Activated naive CD4-positive, alpha-beta T cell (primary cell): ENCODE measurements at places on chromosomes 2 and 18.

GRCh38 chr2:178163395-178163794 lies 30.9 kb upstream of the OSBPL6 start:
- DNase-seq, result no peak

DNA sequence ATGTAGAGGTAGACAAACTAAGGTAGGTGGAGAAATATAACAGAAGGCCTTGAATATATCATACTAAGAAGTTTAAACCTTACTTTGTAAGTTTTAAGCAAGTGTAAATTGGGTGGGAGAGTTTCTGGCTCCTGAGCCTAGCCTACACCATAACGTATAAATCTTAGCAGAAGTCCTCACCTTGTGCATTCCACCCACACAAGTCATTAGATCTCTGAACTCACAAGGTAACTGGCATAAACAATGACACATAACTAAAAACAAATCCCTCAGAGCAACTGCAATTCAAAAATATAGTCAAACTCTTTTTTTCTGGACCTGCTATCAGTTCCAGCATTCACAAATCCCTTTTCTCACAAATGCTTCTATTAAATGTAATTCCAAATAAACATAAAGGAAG lies 9.4 kb downstream of the REV1 start:
- DNase-seq, result no peak

DNA sequence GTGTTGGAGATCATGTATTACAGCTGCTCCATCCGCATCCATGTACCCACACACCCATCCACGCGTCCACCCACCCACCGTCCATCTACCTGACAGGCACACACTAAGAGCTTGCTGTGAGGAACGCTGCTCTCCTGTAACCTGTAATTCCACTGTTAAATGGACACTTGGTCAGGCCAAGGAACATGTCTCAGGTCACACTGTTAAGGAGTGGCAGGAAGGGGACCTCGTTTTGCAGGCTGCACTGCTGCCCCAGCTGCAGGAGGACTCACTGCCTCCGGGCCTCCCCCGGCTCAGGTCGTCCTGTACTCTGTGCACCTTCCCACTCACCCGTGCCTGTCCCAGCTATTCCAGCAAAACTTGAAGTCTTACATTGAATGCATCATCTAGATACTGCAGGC lies 170.5 kb downstream of the EIPR1 start:
- no peak for DNase-seq

DNA sequence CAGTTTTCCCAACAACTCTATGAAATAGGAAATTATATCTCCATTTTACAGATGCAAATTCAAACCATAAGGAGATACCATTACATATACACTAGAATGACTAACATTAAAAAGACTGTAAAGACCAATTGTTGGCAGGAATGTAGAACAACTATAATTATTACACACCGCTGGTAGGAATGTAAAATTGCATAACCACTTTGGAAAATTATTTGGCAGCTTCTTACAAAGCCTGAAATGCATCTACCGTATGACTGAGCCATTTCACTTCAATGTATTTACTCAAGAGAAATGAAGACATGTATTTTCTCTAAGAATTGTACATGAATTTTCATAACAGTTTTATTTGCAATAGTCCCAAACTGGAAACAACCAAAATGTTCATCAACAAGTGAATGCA lies 189.1 kb upstream of the BCL2L11 start:
- no peak for DNase-seq

- no peak for DNase-seq
Observed at GRCh38 chr2:207937823-207938222, 87.5 kb downstream of the PLEKHM3 start.

- no peak for DNase-seq
Observed at GRCh38 chr18:79570266-79571201, 109.1 kb upstream of the CTDP1 start.

- no peak for DNase-seq
Observed at GRCh38 chr2:74573747-74574562, 19.4 kb downstream of the DOK1 start.

- no peak for DNase-seq
Observed at GRCh38 chr2:129888896-129889295, 90.6 kb upstream of the RAB6C start.

- no peak for DNase-seq
Observed at GRCh38 chr2:227472265-227473121, 537 bp downstream of the AGFG1 start.

DNA sequence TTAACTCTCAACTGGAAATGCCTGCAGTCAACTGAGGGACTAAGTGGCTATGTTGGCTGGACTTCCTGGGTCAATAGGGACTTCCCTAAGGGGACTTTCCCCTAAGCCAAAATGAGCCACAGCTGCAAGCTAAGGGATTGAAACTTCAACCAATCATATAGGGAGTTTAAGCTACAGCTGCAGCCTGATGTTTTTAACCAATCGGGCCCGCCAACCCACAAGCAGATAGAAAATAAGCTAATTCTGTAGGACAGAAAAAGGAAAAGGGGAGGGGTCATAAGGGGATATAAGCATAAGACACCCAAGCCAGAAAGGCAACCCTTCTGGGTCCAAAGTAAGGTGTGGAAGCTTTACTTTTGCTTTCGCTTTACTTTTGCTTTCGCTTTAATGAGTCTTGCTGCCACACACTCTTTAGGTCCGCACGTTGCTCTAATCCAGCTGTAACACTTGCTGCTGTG lies 927.5 kb downstream of the ERBB4 start:
- DNase-seq, result no peak

GRCh38 chr2:37476411-37476810 lies 132.0 kb downstream of the QPCT start:
- DNase-seq, result no peak

GRCh38 chr2:234998404-234999211 lies 46.8 kb downstream of the SH3BP4 start:
- no peak for DNase-seq

- DNase-seq, result no peak
Observed at GRCh38 chr2:176109192-176109901, 2.3 kb downstream of the HOXD11 start.

DNA sequence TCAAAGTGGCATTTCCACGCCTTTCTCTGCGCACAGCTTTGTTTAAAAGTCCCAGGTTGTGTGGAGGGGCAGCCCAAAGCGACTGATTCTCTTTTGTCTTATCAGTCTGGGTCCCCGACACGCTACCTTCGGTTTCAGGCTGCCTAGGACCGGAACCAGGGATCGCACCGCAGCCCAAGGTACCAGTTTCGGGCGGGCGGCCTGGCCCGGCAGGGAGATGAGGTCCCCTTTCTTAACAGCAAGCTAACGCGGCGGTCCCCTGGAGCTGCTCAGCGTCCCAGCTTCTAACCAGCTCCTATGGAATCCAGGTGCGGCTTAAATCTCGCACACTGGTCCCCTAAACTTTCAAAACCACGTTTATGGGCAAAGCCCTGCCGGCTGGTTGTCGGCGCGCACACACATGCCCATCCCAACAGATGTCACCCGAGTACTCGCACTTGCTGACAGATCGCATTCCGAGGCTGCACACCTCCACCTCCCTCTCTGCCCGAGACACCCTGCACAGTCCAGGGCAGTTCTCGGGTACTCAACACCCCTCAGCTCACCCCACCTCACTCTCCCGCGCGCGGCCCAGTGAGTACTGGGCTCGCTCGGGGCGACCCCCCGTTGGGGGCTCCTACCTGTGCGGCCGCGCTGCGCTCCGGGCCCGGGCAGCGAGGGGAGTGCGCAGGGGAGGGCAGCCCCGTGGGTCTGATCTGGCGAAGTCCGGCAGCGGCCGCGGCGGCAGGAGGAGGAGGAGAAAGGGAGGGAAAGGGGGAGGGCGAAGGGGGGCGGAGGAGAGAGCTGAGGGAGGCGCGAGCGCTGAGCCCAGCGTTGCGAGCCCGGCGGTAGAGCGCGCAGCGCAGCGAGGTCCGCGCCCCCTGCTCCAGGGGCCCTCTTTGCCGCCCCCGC lies at the start of gene EFEMP1:
Gene EFEMP1 (minus strand): TSS at position 692 of the 891 bp plus-strand sequence. CDS start 1,342 bp downstream, outside the sequence.
- no peak for DNase-seq

GRCh38 chr2:150484461-150485021 lies 2.9 kb downstream of the RND3 start:
- no peak for DNase-seq

- DNase-seq, result no peak
Observed at GRCh38 chr2:239609162-239609561, 208.3 kb upstream of the HDAC4 start.

DNA sequence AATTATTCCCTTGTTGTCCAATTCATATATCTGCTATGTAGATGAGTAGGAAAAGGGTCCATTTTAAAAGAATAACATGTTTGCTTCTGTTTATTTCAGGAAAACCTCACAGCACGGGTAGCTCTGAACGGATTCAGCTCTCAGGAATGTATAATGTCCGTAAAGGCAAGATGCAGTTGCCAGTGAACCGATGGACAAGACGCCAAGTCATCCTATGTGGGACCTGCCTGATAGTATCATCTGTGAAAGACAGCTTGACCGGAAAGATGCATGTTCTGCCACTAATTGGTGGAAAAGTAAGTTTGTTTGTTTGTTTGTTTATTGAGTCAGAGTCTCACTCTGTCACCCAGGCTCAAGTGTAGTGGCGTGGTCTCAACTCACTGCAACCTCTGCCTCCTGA lies 114.6 kb downstream of the PHLPP1 start:
- DNase-seq, result no peak

GRCh38 chr2:128440666-128441340 lies 122.1 kb upstream of the HS6ST1 start:
- no peak for DNase-seq
